ENCODE measurements at places on chromosomes 1 and 21. TPM values are rescaled to one million over a fixed set of nuclear protein-coding genes. Genes with fewer than 3 reads are reported as not detected.

The ZNF670 gene
- total RNA-seq = 5.6 TPM

The CRP gene
- total RNA-seq = not detected

The TAS1R2 gene
- not detected for total RNA-seq

The C8A gene
- total RNA-seq = not detected

The HIVEP3 gene
- 6.8 TPM for total RNA-seq

The FAM72B gene
- total RNA-seq = 1.9 TPM

The AMY1B gene
- not detected for total RNA-seq
